SK-N-MC (cell line): ENCODE measurements at places on chromosomes 11 and 22.

- no peak for DNase-seq
Measured at GRCh38 chr11:12253843-12254281, 123.5 kb upstream of the PARVA start.

- no peak for DNase-seq
Measured at GRCh38 chr11:77175869-77176539, 48.0 kb downstream of the MYO7A start.

DNA sequence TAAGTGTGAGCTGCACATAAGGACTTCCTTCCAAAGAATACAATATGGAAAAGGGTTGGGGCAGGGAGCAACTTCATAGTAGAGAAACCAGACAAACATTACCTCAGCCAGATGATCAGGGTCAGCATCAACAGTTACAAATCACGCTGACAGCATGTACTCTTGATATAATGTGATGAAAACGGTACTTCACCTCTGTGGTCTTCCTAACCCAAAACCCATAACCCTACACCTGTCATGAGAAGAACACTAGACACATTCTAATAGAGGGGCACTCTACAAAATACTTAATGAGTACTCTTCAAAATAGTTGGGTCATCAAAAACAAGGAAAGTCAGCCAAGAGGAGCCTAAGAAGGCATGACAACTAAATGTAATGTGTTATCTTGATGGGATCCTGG lies 43.9 kb downstream of the RRAS2 start:
- no peak for DNase-seq

DNA sequence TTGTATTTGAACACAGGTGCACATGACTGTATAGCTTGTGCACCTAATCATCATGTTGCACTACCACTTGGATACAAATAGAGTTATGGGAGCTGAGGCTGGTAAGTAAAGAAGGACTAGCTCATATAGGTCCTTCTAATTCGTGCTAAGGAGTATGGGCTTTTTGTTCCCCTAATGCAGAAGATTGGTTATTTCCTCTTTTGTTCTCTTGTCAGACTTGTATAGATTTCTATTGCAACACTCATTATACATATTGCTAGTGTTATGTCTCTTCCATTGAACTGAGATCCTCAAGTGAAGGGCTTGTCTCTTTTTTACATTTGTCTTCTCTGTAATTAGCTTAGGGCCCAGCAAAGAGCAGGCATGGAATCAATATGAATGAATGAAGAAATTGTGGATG lies 54.1 kb upstream of the ARHGAP20 start:
- no peak for DNase-seq

DNA sequence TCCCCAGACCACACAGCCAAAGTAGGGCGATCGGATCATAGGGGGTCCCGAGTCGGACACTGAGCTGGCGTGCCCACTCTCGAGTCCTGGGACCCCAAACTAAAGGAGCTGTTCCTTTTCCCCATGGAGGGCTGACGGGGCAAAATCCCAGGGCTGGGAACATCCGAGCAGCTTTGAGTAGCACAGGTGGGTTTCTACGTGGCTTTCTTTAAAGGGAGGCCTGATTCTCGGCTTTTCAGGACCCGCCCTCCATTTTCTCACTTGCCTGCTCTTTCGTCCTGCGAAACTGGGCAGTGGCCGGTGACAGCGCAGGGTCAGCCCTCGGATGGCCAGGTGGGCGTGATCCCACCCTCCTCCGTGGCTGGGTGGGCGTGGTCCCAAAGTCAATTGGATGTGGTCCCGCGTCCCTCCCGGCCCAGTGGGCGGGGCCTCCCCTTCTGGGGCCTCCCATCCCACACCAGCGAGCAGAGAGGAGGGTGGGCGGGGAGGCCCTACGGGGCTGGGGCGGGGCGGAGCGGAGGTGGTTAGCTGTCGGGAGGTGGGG lies 17.5 kb upstream of the TXNRD2 start:
- DNase-seq = no peak

- no peak for DNase-seq
Measured at GRCh38 chr11:35011944-35012343, 95.5 kb downstream of the PDHX start.

DNA sequence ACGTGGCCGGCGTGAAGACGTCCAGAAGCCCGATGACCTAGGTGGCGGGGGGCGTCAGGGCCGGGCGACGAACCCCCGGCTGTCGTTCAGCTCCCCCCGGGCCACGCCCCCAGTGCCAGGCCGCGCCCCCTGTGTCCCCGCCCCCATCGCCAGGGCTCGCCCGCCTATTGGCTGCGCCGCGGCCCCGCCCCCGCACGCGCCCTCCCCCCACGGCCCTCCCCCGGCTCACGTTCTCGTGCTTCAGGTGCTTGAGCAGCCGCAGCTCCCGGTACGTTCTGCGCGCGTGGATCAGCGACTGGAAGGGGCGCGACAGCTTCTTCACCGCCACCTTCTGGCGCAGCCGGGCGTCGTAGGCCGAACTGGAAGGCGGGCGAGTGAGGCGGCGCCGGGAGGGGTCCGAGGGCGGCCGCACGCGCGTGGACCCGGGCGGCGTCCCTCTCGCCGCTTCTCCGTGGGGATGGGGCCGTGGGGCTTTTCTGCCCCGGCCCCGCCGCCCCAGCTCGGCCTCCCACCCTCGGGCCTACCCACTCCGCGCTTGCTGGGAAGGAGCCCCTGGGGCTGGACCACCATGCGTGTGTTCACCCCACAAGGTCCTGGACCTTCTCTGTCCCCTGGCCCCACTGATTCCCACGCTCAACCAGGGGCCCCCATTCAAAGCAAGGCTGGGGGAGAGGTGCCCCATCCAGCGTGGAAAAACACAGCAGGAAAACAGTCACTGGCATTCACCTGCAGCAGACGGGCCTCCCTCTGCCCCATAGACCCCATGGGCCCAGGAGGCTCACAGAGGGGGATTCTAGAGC lies 2.4 kb downstream of the MAPK11 start:
- no peak for DNase-seq

DNA sequence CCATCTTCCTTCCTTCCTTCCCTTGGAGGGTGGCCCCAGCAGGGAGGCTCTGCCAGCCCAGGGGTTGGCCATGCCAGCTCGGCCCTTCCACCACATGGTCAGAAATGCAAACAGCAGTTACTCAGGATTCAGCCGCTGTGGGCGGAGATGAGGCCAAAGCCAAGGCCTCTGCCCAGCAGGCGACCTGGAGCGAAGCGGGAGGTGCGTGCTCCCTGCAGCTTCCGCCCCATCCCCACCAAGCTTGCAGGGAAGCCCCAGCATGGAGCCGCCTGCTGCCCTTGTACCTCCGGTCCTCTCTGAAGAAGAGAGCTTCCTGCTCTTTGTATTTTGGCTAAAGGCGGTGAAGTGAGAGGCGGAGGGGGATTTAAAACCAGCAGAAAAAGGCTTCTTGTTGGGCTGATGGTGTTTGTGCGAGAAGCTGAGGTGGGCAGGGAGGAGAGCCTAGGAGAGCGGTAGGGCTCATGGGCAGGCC lies 50.4 kb downstream of the ANO1 start:
- no peak for DNase-seq

DNA sequence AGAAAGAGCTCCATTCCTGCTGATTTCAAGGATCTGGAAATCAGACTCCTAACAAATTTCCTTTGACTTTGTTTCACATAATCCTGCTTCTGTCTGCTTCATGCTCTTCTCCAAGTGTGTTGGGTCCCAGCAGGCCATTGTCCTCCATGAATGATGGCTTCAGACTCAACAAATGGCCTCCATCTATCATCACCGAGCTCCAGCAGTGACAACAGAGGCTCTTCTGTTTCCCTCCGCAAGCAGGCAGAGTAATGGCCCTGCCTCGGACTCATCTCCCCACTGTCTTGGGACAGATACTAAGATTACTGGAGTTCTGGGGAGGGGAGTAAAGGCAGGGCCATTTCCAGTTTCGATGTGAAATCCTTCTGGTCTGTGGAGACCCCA lies 127.3 kb downstream of the TENM4 start:
- DNase-seq = no peak

DNA sequence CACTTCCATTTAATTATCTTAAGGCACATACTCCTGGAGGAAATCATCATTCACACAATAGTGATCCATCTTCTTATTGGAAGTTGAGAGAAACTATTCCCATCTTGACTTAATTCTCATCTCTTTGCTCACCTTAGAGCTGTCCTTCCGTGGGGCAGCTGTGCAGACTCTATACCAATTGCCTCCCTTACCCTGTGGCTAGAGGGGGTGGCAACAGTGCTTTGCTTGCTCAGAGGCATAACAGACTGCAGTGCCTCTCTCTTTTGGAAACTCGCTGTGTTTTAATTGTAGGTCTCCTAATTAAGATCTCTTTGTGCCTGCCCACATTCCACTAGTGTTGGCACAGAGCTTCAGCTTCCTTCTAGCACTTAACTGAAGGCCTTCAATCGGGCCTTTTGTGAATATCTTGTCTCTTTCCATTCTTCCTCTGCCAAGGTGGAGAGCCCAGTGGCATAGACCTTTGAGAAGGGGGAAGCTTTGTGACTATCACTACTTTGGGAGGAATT lies 5.5 kb downstream of the KMT2A start:
- DNase-seq = no peak

- no peak for DNase-seq
Measured at GRCh38 chr11:82837650-82838049, 62.6 kb downstream of the PRCP start.

DNA sequence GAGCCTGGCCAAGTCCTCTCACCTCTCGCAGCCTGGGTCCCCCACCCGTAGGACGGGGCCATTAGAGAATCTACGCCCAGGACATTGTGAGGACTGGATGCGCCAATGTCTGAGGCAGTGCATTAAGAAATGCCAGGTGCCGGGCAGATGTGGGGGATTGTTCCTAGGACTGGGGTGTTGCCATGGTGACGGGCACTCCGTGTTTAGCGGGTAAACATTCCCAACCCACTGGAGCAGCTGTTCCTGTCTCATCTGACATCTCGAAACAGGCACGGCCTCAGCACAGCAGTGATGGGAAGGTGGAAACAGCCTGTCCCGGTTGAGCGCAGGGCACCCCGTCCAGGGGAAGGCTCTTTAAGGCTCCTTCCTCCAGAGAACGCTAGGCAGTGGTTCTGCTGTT lies 99.6 kb upstream of the RTL6 start:
- no peak for DNase-seq

- DNase-seq = peak; percentile 32
Measured at GRCh38 chr11:9015677-9016076, 11.9 kb upstream of the NRIP3 start.
